ENCODE measurements at places on chromosomes 3 and 15.

DNA sequence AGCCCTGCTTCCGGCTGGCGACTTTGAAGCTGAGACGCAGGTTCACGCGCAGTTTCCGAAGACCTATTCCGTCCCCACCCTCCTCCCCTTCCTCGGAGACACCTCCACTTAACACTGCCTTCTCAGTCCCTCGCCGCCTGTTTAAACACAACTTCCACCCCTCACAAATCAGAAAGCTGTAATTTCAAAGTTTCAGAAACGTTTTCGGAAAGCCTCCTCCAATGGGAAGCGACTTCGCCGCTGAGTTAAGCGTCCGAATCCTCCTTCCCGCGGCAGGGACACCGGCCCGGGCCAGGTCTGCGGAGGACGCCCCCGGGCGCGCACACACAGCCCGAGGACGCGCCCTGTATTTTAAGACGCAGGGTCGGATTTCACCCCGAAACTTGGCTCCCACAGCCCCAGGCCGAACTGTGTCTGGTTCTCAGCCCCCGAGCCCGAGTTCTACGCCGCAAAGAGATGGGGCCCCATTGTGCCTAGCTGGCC lies 559 bp upstream of the LRRN1 start:
- peak; percentile 9 for DNase-seq

- no peak for DNase-seq
Measured at GRCh38 chr3:75076481-75076880, 462.0 kb upstream of the CNTN3 start.

DNA sequence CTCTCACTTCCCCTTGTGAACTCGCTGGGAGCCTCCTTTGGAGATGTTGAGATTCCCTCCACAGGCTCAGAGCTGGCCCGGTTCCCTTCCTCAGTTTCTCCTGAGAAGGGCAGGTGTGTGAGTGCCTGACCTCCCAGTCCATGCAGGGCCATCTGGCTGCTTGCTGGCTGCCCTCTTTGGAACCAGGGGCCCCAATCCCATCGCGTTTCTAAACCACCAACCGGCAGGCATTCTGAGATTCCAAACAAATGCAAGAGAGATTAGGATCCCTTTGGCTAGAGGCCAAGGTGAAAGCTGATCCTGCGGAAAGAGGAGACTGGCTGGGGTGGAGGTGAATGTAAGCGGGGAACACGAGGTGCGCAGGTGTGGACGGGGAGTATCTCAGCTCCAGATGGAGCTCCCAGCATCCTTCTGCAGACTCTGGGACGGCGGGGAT lies 2.9 kb upstream of the PRRT3 start:
- no peak for DNase-seq

GRCh38 chr15:49984436-49984835 lies 134.6 kb downstream of the ATP8B4 start:
- no peak for DNase-seq

DNA sequence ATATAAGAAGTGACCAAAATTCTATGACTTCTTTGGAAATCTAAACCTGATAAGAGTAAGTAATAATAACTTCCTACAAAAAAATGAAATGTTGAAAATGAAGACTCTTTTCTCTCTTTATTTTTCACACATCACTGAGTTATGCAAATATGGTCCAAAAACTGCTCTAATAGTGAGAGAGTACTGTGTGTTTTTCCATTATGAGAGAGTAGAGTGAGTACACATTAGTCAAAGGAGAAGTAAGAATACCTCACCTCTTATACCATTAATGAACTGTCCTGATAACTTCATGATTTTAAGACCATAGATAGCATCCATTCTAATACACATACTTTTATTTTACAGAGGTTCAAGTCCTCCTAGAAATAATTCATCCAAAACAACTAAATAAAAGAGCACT lies 1310.2 kb downstream of the SI start:
- no peak for DNase-seq

DNA sequence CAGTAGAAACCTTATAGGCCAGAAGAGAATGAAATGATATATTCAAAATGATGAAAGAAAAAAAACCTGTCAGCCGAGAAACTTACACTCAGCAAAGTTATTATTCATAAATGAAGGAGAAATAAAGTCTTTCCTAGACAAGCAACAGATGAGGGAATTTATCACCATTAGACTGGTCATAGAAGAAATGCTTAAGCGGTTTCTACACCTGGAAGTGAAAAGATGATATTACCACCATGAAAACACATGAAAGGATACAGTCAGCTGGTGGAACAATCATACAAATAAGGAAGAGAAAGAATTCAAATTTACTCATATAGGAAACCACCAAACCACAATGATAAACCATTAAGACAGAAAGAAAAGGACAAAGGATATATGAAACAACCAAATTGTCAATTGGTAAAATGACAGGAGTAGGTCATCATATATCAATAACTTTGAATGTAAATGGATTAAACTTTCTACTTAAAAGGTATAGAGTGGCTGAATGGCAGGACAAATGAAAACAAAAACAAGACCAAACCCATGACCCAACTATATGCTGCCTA lies 29.9 kb upstream of the PRR23C start:
- DNase-seq: no peak

DNA sequence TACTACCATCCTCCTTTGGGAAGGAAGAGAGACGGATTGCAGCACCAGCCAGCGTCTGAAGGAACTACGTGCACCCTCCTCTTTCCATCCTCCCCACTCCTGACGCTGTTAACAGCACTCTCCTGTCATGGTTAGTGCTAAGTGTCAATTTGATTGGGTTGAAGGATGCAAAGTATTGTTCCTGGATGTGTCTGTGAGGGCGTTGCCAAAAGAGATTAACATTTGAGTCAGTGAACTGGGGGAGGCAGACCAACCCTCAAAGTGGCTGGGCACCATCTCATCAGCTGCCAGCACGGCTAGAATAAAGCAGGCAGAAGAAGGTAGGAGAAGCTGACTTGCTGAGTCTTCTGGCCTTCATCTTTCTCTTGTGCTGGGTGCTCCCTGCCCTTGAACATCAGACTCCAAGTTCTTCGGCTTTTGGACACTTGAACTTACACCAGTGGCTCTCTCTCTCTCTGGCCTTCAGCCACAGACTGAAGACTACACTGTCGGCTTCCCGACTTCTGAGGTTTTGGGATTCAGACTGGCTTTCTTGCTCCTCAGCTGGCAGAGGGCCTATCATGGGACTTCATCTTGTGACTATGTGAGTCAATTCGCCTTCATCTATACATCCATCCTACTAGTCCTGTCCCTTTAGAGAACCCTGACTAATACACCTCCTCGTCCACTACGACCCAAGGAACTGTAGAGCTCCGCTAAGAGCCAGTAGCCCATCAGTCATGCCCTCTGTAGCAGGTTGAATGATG lies 128.2 kb upstream of the HES1 start:
- no peak for DNase-seq

DNA sequence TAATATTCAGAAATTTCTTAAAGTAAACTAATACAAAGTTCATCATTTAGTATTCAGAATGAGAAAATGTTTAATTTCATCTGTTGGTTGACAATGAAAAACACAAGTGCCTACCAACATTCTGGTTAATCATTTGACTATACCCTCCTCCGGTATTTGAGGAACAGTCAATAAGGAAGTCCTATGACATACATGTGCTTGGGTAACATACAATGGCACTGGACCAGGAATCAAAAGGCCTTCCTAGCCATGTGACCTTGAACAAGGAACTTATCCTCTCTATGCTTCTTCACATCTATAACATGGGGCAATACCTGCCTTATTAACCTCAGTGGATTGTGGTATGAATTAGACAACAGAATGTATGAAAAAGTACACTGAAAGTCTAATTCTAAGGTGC lies 65.8 kb downstream of the ZNF280D start:
- DNase-seq: no peak

DNA sequence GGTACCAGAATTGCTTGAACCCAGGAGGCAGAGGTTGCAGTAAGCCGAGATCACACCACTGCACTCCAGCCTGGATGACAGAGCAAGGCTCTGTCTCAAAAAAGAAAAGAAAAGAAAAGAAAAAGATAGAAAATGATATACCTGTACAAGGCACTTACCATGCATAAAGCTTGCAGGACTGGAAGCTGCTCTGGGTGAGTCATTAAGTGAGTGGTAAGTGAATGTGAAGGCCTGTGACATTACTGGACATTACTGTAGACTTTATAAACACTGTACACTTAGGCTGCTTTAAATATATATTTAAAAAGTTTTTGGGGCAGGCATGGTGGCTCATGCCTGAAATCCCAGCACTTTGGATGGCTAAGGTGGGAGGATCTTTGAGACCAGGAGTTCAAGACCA lies 99.2 kb downstream of the SLMAP start:
- no peak for DNase-seq

DNA sequence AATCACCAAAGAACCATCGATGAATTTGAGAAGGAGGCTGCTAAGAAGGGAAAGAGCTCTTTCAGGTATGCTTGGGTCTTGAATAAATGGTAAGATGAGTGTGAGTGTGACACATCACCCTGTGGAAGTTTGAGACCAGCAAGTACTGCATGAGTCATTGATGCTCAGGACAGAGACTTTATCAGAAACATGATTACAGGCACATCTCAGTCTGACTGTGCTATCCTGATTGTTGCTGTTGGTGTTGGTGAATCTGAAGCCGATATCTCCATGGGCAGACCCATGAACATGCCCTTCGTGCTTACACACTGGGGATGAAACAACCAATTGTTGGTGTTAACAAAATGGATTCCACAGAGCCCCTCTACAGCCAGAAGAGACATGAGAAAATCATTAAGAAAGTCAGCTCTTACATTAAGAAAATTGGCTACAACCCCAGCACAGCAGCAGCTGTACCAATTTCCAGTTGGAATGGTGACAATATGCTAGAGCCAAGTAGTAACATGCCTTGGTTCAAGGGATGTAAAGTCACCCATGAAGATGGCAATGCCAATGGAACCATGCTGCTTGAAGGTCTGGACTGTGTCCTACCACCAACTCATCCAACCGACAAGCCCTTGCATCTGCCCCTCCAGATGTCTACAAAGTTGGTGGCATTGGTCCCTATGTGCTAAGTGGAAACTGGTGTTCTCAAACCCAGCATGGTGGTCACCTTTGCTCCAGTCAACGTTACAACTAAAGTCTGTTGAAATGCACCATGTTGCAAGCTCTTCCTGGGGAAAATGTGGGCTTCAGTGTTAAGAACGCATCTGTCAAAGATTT lies 20.5 kb downstream of the TM4SF4 start:
- DNase-seq: no peak

Data from stimulated activated CD8-positive, alpha-beta memory T cell treated with anti-CD3 and anti-CD28 coated beads, Interleukin-4, amount 100 ng/mL, for 1 hour (primary cell).